ENCODE measurements at places on chromosomes 6 and 20.

GRCh38 chr20:15875446-15875845 lies 697.8 kb downstream of the KIF16B start:
- no peak for DNase-seq

DNA sequence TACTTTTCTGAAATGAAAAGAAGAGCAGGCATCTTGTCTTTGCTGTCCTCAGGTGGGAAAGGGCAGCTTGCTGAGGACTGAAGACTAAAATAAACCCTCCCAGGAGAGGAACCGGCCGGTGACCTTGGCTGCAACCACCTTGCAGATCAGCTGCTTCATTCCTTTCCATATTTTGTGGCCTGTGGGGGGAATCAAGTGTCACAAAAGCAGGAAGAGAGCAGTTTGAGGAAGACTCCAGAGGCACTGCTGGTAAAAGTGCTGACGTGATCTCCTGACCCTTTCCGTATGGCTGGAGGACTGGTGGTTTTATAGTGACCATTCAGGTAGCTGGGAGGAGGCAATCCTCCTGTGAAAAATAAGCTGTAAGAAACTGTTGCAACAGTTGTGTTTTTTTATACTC lies 157.0 kb downstream of the PLCB4 start:
- DNase-seq, result no peak

- DNase-seq, result no peak
These were observed 46.5 kb upstream of the IFNGR1 start for GRCh38 chr6:137265561-137266308.

GRCh38 chr6:28537065-28537464 lies 11.4 kb downstream of the GPX5 start:
- DNase-seq, result no peak

- DNase-seq, result no peak
These were observed 1.7 kb downstream of the PCMT1 start for GRCh38 chr6:149751239-149751638.

DNA sequence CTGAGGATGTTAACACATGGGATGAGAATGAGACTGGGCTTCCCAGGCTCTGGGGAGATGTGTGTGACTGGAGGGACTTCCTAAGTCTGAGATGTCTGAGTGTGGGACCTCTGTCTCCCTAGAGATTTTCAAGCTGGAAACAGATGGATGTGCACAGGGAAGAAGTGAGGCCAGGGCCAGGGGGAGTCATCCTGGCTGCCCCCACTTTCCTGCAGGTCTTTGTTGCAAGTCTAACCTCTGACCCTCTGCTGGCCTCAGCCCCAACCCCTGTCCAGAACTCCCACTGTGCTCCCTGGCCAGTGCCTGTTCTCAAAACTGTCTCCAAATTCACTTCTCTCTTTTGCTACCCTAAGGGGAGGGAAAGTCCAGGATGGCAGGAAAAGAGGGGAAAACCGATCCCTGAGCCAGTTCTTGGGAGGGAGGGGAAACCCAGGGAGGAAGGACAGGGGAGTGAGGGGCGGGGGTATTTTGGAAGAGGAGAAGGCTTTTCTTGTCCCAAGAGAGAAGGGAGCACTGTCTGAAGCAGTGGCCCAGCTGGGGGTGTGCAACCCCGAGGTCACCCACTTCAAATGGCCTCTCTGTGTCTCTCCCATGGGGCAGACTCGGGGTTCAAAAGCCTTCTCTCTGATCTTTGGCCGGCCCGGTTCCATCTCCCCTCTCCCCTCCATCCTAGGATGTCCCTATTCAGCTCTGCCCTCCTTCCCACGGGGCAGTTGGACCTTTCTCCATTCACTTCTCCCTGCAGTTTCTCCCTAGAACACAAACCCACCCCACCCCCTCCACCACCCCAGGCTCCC lies 3.1 kb downstream of the PPP1R18 start:
- DNase-seq, result no peak

- DNase-seq, result no peak
These were observed 11.6 kb downstream of the RIPOR3 start for GRCh38 chr20:50679753-50680104.

- DNase-seq, result no peak
These were observed 1.2 kb downstream of the TCEA2 start for GRCh38 chr20:64064145-64064698.

DNA sequence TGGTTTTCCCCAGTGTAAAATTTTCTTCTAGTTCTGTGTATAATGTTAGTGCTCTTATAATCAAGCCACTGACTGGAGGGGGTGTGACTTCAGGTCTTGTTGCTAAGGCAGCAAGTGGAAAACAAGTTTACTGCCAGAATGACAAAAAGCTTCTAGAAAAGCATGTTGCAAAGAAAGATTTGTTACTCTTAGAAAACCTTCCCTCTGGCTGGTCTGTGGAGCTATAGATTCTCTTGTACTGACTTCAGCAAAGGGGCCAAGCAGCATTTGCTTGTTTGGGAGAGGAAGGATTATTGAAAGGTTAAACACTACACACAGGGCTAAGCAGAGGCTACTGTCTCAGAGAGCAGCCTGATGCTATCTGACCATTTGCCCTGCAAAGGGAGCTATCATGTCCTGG lies 288.8 kb downstream of the BTBD9 start:
- no peak for DNase-seq

- DNase-seq, result no peak
These were observed 511 bp downstream of the VARS1 start for GRCh38 chr6:31794866-31795615.

- no peak for DNase-seq
These were observed 22.0 kb downstream of the ZNF334 start for GRCh38 chr20:46491354-46491753.

GRCh38 chr6:122956376-122956775 lies 39.7 kb upstream of the CLVS2 start:
- DNase-seq, result no peak

DNA sequence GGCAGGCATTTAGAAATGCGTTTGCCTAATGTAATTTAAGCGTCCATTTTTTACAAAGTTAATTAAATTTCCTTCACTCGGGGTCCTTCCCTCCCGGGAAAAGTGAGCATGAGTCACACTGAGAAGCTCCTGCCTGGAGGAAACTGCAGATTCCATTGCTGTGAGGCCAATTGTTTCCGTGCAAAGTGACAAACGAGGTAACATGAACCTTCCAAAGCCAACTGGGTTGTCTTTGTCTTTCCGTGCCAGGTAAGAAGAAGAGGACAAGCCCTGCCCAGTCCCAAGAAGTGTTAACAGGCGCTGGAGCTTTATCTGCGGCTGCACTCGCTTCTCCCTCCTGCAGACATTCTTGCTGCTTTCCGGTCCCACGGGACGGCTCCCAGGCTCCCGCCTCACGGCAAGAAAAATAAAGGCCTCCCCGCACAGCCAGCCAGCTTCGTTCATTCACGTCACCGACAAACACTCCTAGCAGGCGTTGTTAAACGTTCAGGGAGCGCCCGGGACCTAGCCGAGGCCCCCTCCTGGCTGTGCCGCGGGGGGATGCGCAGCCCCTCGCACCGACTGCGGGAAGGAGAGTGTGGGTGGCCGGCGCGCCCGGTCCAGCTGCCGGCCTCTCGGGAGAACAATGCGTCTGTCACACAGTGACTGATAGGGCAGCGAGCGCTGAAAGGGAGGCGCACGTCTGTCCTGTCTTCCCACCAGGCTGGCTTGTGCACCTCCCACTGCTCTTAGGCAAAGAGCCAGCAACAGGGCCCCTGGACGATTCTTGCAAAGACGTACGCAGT lies 61.5 kb upstream of the HDDC2 start:
- no peak for DNase-seq

GRCh38 chr20:35947489-35947888 lies 6.8 kb downstream of the SCAND1 start:
- DNase-seq, result peak; percentile 12

GRCh38 chr20:4130404-4131189 lies 115.2 kb upstream of the RNF24 start:
- peak; percentile 18 for DNase-seq

DNA sequence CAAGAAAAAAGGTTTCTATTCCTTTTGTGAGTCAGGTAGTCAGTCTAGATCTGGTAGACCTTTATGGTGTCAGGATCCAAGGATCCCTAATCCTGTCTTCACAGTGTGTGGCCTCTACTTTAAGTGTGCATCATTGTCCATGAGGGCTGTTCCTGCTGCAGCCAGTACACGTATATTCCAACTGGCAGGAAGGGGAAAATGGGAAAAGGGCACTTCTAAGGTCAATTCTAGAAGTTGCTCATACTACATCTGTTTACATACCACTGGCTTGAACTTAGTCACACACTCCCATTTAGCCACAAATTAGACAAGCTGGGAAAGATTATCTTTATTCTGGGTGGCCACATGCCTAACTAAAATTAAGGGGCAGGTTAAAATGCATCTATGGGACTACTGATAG lies 9.7 kb upstream of the MMS22L start:
- DNase-seq, result no peak

- DNase-seq, result no peak
These were observed 52.0 kb downstream of the TRPC4AP start for GRCh38 chr20:35040646-35041045.

DNA sequence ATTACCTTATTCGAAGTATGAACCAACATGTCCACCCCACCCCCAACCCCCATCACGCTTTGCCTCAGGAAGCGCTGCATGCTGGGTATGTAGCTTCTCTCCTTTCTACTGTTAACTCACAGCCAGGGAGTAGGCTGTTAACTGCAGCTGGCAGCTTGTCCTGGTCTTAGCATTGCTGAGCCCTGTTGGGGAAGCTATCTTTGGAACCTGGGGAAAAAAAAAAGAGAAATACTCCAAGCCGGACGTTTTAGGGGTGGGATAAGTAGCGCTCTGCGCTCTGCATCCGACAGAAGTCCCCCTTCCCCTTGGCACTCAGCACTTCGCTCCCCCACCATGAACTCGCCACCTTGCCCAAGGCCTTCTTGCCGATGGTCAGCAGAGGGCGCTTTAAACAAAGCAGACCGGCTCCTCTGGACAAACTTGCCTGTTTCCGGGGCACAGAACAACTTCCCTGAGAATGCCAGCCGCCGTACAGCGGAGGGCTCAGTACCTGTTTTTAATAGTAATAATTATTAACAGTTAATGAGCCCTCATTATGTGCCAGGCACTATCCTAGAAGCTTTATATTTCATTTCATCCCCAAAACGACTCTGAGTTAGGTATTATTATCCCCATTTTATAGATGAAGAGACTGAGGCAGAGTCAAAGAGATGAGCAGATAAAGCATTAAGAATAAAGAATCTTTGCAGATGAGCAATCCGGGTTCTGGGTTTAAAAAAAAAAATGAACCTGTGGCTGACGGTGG lies 35.2 kb upstream of the MDFI start:
- peak; percentile 76 for DNase-seq

- no peak for DNase-seq
These were observed 111.1 kb upstream of the MCHR2 start for GRCh38 chr6:100105138-100105537.

GRCh38 chr20:11445891-11446290 lies 471.8 kb upstream of the BTBD3 start:
- DNase-seq, result no peak

DNA sequence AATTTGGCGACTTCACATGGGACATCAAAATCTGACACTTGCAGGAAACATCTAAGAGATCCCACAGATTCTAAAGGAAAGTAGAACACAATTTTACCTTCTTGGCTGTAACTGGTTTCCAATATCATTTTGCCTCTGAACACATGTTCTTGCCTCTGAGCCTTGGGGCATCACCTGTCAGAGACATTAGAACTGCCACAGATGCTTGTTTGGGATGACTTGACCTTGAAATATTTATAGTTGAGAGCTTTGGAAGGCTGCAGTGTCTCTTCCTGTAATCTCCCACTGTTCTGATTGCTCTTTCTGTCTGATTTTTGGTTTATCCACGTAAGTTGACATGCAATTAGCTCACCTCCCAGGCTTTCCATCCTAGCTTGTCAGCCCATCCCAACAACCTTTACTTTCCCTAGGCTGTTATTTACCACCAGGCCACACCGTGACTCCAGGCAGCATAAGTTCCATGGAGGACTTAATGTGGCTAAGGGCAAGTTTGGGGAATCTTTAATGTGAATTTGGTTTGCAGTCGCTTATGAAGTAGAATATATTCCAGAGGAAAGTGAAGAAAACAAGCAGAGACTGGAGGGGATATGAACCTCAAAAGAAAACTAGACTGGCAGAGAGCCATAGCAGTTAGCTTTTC lies 256.5 kb upstream of the RIN2 start:
- DNase-seq, result no peak

DNA sequence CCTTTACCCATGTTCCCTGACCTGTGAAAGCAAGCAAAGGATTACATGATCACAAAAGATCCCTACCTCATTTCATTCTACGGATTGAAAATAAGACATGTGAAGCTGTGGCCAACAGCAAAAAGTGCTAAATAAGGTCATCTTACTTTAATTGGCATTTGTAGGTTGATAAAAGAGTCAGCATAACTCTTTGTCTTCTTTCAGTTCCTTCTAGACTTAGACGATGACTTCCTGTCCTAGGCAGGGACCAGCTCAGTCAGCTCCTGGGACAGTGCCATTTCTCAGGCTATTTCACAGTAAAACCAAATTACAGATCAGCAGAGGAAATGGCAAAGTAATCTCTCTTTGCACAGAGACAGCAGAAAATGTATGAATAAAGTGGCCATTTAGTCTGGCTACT lies 480.7 kb downstream of the RFPL4B start:
- no peak for DNase-seq

- peak; percentile 5 for DNase-seq
These were observed 20.1 kb upstream of the FAM209A start for GRCh38 chr20:56504373-56505005.

- DNase-seq, result no peak
These were observed 178.2 kb downstream of the FOXC1 start for GRCh38 chr6:1787894-1788293.

DNA sequence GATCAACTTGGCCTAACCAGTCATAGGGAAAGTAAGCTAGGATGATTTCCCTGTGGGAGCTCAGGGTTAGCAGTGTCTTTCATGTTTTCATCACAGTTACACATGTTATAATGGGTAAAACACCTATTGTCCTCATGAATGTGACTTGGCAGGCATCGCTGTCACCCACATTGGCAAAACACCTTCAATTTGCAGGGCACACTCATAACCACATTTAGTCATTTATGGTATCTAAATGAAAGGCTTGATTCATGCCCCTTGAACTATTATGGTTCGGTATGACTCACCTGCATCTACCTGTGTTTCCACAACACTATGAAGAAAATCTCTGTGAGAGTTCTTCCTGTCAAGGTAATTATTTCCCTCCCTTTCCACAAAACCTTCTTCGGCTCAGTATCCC lies 49.2 kb downstream of the FRK start:
- no peak for DNase-seq

DNA sequence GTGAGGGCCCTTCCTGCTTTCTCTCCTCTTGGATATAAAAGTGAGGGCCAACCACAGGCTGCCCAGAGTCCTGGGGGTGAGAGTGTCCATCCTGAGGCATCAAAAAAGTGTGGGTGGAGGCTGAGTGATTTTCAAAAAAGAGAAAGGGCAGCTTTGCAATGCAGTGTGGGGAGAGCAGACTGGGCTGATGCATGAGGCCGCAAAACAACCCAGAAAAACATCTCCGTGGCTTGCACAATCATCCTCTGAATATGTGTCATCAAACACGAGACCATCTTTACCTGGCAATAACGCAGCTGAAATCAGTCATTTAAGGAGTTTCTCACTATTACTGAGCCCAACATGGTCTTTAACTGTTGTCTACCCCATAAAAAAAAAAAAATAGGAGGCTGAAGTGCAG lies 191.2 kb upstream of the SOX4 start:
- no peak for DNase-seq

- DNase-seq, result no peak
These were observed 280.5 kb downstream of the TFAP2B start for GRCh38 chr6:51099201-51099600.

GRCh38 chr20:19257865-19258264 lies 45.4 kb downstream of the SLC24A3 start:
- no peak for DNase-seq

GRCh38 chr20:49386848-49387580 lies 95.5 kb downstream of the KCNB1 start:
- no peak for DNase-seq
